ENCODE measurements at places on chromosomes 7 and 10. TPM values are rescaled to one million over a fixed set of nuclear protein-coding genes. Genes with fewer than 3 reads are reported as not detected.

SFTPA2 gene
- not detected for total RNA-seq

GIMAP8 gene
- 16.7 TPM for total RNA-seq

PAX4 gene
- not detected for total RNA-seq

SPDYE11 gene
- not detected for total RNA-seq

CFAP70 gene
- 0.39 TPM for total RNA-seq

IFIT1 gene
- 3.3 TPM for total RNA-seq

CLDN3 gene
- total RNA-seq: not detected

TEX36 gene
- not detected for total RNA-seq

KNDC1 gene
- not detected for total RNA-seq

SEMA4G gene
- 6.9 TPM for total RNA-seq

SLC16A9 gene
- total RNA-seq: 1.5 TPM

LIPJ gene
- total RNA-seq: not detected

FBXL13 gene
- total RNA-seq: 0.39 TPM

CAMK1D gene
- total RNA-seq: 2.0 TPM

SMO gene
- total RNA-seq: 6.2 TPM
